ENCODE measurements at places on chromosomes 13 and 19. TPM values are rescaled to one million over a fixed set of nuclear protein-coding genes. Genes with fewer than 3 reads are reported as not detected.
A peak's percentile ranks its signal among the peaks of the same experiment; 100 is the strongest.

DNA sequence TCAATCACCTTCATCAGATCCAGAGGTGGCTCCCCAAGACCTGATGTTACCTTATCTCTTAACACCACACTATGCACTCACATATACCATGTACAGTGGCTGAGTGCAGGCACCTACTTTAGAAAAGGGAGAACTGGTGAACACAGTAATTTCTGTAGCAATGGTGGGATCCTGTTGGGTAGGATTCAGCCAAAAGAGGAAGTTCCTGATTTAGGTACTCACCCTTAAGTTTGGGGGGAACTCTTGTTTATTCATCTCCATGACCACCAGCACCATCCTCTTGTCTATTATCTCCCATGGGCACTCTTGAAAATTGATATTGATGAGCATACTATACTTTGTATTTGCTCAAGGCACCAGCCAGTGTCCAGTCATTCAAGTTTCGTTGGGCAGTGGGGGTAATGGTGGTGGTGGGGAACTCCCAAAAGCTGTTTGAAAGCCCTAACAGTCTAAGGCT is 324.4 kb downstream of the LMO7 start:
- DNase-seq: no peak

- no peak for DNase-seq
These were observed 102.2 kb downstream of the PIBF1 start for GRCh38 chr13:72884101-72884500.

GRCh38 chr19:29445246-29445645 is 80.5 kb upstream of the VSTM2B start:
- DNase-seq: peak; percentile 0

Gene AMER2
- 0.08 TPM for total RNA-seq

Gene SLC1A6
- total RNA-seq: not detected

GRCh38 chr13:74210693-74211393 is 76.6 kb upstream of the KLF12 start:
- no peak for DNase-seq

- DNase-seq: no peak
These were observed 18.1 kb downstream of the DNAJC15 start for GRCh38 chr13:43041369-43041921.

DNA sequence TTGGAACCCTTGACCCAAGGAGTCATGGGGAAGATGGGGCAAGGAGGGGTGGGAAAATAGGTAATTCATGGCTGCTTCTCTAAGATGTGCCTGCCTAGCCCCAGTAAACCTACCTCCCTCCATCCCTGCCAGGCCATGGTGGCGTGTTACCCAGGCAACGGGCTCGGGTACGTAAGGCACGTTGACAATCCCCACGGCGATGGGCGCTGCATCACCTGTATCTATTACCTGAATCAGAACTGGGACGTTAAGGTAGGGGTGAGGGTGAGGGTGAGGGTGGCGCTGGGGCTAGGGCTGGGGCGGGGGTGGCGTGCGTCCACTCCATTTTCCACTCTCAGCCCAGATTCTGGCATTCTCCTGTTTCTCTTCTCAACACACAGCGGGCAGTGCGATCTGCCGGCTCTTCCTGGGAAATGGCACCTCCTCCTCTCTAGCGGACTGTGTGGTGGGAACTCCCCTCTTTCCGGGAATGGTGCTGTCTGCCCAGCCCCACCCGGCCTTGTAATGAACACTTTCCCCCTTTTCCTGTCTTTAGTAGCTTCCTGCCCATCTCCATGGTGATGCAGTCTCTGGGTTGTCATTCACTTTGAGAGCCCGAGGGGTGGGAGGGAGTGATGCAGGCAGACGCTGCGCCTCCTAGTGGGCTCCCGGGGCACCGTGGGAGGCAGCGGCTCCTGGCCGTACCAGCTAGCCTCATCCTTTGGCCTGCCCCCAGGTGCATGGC is 7.6 kb downstream of the EGLN2 start:
- DNase-seq: peak; percentile 71

Gene ZNF793
- 1.6 TPM for total RNA-seq

Gene NKG7
- total RNA-seq: 2.7 TPM

Gene OR7A5
- total RNA-seq: not detected

DNA sequence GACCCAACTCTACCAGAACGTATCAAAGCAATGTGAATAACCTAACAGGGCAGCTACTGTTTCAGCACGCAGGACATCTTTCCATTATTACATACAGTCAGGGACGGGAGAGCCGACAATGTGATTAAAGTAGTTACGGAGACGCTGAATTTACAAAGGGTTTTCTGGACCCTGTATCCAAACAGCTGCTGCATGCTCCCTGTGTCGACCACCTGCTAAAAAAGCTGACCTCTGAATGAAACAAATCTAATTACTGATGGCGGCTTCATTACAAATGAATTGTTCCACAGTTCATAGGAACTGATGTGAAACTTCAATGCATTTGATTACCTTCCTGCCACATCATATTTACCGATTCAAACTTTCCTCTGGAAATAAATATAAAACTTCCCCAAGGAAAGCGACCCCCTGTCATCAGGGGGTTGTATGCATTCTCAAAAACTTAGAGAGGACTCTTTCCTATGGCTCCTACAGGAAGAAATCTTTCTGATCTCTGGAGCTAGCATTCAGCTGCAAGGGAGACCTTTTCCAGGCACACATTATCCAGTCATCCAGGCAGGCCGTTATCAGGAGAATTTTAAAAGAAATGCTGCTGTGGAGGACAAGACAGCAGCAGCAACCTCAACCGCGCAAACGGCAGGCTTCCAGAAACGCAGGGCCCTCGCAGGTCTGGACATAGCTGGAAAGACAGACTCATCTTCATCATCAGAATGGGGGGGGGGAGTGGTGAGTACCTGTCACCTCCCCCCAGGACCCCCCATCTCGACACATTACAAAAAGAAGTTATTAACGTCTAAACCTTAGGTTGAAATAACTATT is 3.1 kb downstream of the EFNB2 start:
- peak; percentile 37 for DNase-seq

- no peak for DNase-seq
These were observed 9.4 kb upstream of the CACNG6 start for GRCh38 chr19:53982001-53982451.

DNA sequence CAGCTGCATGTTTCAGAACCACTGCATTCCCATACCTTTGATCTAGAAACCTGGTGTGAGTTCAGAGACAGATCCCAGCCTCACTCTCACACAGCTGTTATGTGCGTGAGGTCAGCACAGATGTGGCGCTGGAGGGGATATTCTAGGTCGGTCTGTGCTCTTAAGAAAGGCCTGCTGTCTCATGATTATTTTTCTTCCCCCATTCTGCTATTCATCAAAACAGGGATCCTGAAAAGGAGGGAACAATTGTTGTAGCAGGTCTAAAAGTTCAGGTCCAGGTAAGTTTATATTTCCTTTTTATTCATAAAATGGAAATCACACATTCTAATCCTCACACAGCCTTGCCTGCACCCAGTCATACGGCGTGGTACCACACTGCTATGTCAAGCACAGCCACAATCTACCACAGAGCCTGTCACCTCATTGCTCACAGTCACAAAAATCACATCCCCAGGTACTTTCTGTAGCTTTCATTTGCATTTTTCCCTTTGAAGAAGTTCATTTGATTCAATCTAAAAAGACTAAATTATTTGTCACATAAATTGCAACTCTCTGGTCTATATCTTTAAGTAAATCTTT is 867 bp downstream of the ZNF546 start:
- no peak for DNase-seq

DNA sequence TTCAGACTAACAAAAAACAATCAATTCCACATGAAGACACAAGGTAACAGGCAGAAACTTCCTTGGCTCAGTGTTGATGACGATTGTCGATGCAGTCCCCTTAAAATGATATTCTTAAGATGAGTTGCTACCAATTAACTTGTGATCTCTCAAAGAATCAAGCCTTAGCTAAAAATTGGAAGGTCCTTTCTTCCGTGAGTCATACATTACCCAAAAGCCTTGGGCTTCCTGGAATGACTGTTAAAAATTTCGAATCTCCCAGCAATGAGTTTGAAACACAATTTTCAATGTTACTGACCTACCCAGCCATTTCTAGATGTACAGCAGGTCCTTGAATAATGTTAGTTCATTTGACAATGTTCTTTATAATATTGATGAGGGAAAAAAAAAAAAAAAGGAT is 28.0 kb upstream of the RB1 start:
- DNase-seq: no peak
